Spleen (tissue), 13 donors: ENCODE measurements at places on chromosomes 1 and 21. TPM values are rescaled to one million over a fixed set of nuclear protein-coding genes. Genes with fewer than 3 reads are reported as not detected.

The ADAMTS5 gene
- total RNA-seq = 51.1 TPM

The KRTAP19-1 gene
- total RNA-seq = not detected

The LAD1 gene
- not detected for total RNA-seq

The SPATA21 gene
- total RNA-seq = not detected

The RIT1 gene
- total RNA-seq = 66.2 TPM

The HPCA gene
- total RNA-seq = not detected

The PLCH2 gene
- total RNA-seq = 21.0 TPM

GRCh38 chr1:114595602-114596001 is 14.2 kb upstream of the BCAS2 start:
- no peak for DNase-seq

- DNase-seq = no peak
Measured at GRCh38 chr1:167922023-167922422, 8.1 kb upstream of the ADCY10 start.

DNA sequence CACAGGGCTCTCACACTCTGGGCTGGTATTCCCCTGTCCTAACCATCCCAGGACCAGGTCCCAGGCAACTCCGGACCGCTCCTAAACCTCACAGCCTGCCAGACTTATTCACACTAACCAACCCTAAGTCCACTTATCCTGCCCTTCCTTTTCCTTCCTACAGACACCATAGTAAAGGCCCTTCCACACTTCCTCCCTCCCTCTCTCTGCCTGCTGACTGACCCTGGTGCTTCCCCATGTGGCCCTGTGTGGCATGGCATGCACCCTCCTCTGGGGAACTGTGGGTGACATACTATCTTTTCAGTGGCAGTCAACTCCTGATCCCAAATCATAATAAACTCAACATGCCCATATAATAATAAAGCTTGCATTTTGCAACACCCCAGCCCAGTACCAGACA is 155.1 kb upstream of the DNAH14 start:
- DNase-seq = no peak

DNA sequence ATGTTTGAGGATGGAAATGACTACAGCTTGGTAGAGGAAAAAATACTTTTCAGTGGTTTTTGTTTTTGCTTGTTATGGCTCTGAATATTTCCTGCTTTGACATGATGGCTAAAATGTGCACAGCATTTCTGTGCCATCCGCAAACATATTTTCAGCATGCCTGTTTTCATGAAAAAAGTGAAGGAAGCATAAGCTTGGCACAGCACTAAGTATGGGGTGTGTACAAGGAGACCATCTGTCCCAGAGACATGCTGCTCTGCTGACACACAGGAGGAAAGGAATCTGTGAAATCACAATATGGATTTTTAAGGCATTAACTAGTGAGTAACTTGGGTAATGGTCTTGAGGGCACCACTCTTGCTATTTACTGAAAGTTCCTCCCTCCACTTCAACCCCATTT is 595.5 kb downstream of the RWDD3 start:
- no peak for DNase-seq

DNA sequence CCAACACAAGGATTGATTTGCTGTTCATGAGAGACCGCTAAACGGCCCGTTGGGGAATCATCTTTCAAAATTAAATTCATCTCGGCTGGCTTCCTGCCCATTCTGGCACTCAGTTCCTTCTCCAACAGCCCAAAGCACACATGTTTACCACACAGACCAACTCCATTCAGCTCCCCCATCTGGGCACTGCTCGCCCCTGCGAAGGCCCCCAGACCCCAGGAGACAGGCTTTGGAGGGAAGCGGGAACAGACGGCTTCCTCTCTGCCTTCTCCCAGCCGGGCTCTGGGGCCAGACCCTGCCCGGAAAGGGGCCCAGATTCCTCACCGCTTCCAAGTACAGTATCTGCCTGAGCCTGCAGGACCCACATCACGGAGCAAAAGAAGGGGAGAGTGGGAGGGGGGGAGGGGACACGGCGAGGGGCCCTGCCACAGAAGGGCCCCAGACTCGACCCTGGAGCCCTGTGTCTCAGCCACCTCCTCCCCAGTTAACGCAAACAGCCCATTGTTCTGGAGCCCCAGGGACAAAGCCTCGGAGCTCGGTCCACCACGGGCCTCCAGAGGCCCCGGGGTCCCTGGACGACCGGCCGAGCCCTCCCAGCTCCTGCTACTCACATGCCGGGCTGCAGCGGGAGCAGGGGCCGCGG is 660 bp downstream of the MEGF6 start:
- no peak for DNase-seq

GRCh38 chr1:161848676-161849075 is 82.6 kb downstream of the ATF6 start:
- no peak for DNase-seq

GRCh38 chr1:16980473-16981268 is at the start of gene MFAP2:
MFAP2 (minus strand) TSS chr1:16980620; CDS start chr1:16978273, 2,347 bp downstream.
- DNase-seq = no peak

DNA sequence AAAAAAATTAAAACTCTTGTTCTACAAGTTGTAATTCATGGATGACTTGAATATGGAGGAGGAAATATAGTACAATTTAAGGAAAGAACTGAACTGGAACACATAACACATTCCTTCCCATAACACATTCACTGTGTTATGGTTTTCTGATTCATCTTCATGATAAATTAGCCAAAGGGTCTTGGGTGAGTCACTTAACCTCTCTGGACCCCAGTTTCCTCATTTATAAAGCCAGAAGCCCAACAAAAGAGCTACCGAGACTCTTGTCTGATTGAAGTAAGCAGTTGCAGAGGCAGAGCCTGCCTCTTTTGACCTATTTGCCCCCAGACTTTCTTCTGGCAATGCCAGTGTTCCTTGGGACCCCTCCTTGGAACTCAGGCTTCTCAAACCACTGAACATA is 161.9 kb upstream of the KCTD3 start:
- DNase-seq = no peak

DNA sequence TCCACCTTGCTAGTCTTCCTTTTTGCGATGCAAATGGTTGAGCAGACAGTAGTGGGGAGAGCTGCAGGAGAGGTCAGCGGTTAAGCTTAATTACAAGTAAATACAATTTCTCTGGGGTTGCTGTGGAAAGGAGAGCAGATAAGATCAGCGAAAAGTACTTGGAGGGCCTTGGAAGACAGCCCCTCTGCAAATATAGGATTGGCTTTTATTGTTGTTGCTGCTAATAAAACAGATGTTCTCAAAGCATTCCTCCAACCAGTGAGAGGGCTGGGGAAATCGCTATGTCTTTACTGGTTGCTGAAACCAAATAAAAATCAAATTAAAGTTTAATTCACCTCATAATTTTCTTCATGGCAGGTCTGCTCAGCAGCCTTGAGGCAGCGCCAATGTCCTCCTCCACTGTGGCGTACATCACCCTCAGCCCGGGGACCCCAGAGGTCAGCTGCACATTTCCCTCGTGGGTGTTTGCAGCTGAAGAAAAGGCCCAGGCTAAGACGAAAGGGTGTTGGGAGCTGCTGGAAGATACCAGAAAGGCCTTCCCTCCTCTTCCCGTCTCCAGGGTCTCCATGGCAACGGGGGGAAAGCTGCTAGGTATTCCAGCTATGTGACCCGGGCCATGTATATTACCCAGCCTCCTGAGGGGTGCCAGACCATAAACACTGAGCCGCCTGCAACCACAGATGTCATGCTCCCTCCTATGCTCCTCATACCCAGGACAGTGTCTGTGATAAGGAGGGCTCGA is 54.6 kb upstream of the POU2F1 start:
- no peak for DNase-seq

- DNase-seq = peak; percentile 50
Measured at GRCh38 chr1:230301822-230302221, 124.3 kb downstream of the PGBD5 start.

GRCh38 chr1:214827883-214828282 is 224.9 kb downstream of the CENPF start:
- no peak for DNase-seq

DNA sequence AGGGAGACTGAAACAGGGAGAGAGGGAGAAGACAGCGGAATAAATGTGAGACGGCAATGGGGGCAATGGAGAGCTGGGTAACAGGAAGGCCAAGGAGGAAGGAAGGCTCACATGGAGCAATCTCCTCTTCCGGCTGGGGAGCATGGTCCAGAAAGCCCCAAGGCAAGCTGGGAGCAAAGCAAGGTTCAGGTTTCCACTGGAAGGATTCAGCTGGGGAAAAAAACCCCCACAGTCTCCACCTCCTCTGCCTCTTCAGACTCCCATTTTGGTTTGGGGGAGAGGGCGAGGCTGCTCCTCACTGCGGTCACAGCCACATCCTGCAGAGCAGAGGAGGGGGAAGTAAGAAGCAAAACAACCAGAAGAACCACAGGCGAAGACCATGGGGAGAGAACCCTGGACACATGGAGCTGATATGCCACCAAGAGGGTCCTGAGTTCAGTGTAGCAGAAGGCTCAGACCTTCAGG is 650 bp downstream of the TNFAIP8L2 start:
- peak; percentile 90 for DNase-seq

GRCh38 chr1:226688056-226688748 is 50.9 kb downstream of the ITPKB start:
- DNase-seq = peak; percentile 77

DNA sequence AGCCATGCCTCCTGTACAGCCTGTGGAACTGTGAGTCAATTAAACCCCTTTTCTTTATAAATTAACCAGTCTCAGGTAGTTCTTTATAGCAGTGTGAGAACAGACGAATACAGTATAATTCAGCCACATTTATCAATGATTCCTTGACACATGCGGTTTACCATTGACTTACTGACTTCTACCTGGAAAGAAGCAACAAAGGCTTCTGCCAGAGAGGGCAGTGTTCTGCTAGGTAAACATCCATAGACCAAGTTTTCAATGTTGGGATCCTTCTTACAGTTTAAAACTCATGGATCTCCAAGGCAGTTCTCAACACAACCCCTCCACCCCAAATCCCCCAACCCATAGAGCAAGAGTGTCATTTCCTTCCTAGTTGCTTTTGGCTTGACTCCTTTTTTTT is 150.6 kb downstream of the ZNF648 start:
- DNase-seq = no peak

GRCh38 chr21:32022146-32022545 is 149.3 kb downstream of the HUNK start:
- no peak for DNase-seq

- no peak for DNase-seq
Measured at GRCh38 chr1:18819986-18820790, 39.3 kb downstream of the TAS1R2 start.

GRCh38 chr1:43329995-43330751 is 7.4 kb upstream of the MPL start:
- peak; percentile 84 for DNase-seq

GRCh38 chr1:67535474-67535873 is 105.3 kb upstream of the SERBP1 start:
- peak; percentile 84 for DNase-seq

DNA sequence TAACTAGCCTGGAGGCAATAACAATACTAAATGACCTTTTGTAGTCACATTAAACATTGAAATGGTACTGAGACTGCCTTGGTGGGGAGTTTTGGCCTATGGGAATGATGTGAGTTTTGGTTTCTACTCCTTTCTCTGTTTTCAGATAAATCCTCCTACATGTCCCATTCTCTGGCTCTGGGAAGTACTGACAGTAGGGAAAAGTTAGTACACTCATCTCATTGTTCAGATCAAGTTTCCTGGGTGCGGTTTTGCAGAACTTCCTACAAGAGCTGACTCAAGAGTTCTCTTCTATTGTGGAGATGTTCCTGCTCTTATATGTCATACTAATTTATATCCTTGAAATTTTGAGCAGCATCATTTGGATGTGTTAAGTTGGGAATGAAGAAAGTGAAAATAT is 74.2 kb upstream of the MACF1 start:
- no peak for DNase-seq

- DNase-seq = no peak
Measured at GRCh38 chr1:149914545-149914944, 3.1 kb downstream of the SV2A start.

DNA sequence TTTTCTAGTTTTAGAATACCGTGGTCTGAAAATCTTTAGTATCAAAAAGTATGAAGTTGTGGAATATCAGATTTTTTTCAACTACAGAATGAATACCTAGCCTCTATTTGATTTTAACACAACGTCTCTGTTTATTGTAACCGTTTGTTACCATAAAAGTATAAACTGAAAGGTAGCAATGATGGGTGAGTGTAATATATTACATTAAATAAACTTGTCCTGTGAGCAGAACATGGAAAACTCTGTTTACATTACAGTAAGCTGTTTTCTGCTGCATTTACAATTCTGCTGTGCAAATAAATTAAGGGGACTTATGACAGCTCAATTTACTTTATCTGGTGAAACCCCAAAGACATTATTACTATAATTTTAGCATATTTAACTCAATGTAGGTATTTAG is 62.5 kb downstream of the CHRM3 start:
- DNase-seq = no peak
